ENCODE measurements at places on chromosomes 6 and 20. TPM values are rescaled to one million over a fixed set of nuclear protein-coding genes. Genes with fewer than 3 reads are reported as not detected.
A peak's percentile ranks its signal among the peaks of the same experiment; 100 is the strongest.

The FUT9 gene
- total RNA-seq, result not detected

The SYNDIG1 gene
- total RNA-seq, result 8.7 TPM

The SLC22A7 gene
- total RNA-seq, result not detected

The RAMACL gene
- total RNA-seq, result 0.54 TPM

The CRISP2 gene
- total RNA-seq, result not detected

The TBX18 gene
- 2.1 TPM for total RNA-seq

The PRR18 gene
- not detected for total RNA-seq

The CYP21A2 gene
- 0.62 TPM for total RNA-seq

DNA sequence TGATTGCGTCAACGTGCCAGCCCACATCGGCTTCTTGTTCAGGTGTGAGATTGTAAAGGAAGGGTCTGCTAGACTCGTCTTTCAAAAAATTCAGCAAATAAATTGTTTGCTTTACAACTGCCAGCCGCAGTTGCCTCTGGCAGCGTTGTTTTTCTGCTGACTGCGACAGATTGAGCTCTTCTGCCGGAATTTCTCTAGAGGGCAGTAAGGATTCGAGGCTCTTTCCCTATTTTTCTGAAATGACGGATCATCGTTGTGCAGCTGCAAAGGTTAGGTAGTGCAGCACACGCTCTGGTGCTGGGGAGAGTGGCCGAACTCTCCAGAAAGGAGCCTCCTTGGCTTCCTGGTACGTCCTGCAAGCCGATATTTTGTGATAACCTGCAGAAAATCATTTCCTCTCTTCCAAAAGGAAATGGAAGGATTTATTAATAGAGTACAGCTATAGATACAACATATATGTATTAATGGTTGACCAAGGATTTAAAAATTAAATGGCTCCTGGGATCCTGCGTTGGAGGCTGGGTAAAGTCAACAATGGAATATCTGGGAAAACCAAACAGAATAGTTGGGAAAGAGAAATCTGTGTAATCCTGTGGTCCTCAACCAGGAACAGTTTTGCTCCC is 121.9 kb upstream of the ZFP64 start:
- DNase-seq, result no peak

- peak; percentile 43 for DNase-seq
These were observed 16.8 kb downstream of the SIRPA start for GRCh38 chr20:1912053-1912452.

DNA sequence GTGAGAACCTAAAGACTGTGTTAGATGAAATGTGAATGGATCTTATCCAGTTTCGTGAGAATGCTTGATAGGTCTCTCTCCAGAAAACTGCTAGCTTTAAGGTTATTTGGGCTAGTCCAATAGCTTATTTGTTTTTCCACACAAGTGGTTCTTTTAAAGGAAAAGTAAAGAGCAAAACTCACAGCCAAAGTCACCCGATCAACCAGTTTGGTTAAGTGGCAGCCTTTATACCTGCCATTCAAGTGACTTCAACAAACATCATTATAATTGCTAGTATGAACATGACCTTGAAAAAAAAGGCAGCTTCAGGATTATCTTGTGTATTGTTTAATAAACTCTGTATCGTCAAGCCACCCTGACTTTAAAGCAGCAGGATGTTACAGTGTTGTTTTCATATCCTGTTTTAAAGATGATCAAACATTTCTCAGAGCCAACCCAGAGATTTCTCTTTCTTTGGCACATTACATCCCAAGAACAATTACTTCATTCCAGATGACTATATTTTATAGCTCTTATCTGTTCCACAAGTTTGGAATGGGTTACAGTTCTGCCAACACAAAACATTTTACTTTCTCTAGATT is 253.4 kb downstream of the EPHA7 start:
- no peak for DNase-seq

GRCh38 chr6:125188037-125188436 is 34.5 kb downstream of the TPD52L1 start:
- DNase-seq, result no peak

DNA sequence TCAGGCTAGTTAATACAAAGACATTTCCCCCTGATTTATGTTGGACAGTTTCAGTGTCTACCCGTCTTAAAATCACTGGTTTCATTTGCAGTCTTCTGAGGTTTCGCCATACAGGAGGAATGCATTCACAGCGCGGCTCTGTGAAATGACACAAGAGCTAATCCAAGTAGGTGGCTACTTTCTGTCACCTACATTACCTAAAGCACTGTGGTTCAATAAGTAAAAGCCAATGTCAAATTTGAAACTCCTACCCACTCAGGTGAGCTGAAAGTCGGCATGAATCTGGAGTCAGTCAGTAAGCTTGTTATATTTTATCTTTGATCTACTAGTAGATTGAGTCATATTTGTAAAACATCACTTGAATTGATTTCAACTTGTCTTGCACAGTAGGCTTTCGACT is 370.8 kb downstream of the LAMA2 start:
- no peak for DNase-seq

DNA sequence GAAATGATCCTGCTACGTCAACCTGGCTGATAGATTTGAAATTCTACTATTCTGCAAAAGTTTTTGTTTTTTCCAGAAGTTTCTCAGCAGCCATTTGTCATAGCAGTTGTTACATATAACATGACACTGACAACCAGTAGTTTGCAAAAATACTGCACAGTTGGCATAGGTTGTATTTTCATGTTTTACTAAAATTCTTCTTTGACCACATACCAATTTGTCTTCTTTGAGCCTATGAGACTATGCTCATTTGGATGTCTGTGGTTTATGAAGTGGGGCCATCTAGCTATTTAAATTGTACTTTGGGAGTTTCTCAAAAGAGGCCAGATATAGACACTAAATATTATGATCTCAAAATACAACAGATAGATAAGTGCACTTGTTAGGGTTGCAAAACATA is 104.9 kb upstream of the PREP start:
- DNase-seq, result no peak

GRCh38 chr6:143400258-143401067 is 50.0 kb downstream of the ADAT2 start:
- peak; percentile 29 for DNase-seq

DNA sequence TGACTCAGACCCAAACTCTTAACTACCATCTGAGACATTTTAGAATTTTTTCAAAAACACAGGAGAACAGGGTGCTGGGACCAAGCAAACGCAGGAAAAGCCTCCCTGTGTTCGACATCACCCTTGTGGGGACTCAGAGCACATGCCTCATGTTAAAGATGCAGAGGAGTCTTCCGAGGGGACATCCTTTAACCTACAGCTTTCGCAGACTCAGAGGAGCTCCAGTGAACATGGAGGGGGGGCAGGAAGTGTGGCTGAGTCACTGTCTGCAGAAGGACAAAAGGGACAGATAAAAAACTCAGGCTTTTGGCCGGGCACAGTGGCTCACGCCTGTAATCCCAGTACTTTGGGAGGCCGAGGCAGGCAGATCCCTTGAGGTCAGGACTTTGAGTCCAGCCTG is 15.1 kb downstream of the BMP7 start:
- no peak for DNase-seq

GRCh38 chr6:34982424-34982852 is 93.4 kb downstream of the ANKS1A start:
- no peak for DNase-seq

GRCh38 chr6:42331019-42331418 is 113.4 kb upstream of the MRPS10 start:
- no peak for DNase-seq

DNA sequence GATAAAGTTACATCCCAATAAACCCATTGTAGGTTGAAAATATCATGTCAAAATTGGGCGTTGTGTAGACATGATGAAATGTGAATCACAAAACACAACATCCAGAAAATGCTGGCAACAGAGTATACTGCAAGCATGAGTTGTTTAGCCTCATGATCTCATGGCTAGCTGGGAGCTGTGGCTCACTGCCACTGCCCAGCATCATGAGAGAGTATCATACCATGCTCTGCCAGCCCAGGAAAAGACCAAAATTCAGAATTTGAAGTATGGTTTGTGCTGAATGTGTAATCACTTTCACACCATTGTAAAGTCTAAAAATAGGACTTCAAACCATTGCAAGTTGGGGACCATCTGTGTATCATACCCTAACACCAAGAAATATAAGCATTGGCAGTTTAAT is 45.2 kb upstream of the SMAP1 start:
- DNase-seq, result no peak

GRCh38 chr6:126227833-126228702 is 111.8 kb upstream of the CENPW start:
- no peak for DNase-seq

GRCh38 chr20:10511170-10511508 is 76.0 kb downstream of the SLX4IP start:
- DNase-seq, result no peak

DNA sequence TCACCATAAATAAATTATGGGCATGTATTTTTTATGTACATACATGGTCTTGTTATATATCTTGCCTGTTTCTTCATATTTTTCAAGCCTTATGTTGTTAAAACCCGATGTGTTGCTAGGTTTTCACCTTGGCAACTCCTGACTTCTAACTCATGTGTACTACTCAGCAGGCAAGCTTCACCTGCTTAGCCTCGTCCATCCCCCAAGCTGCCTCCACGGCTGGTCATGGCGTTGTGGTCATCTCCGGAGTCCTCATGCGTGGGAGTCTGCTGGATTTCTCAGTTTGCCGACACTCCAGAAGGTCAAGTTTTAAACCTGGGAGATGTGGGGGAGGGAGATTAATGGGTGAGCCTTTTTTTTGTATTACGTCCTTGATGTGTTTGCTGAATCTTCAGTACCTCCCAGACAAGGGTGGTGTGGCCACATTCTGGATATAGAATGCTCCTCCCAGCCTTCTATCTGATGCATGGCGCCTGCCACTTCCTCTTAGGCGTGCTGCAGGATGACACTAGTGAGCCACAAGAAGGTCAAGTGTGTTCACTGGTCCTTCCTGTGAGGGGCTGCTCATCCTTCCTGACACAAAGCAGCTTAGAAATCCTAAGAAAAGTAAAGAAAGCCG is 26.6 kb upstream of the EDN3 start:
- DNase-seq, result no peak

Measured in heart right ventricle (tissue), 16 donors.